ENCODE measurements at places on chromosomes 2 and 18.

GRCh38 chr2:1729242-1729641 lies 15.1 kb downstream of the PXDN start:
- DNase-seq: no peak

DNA sequence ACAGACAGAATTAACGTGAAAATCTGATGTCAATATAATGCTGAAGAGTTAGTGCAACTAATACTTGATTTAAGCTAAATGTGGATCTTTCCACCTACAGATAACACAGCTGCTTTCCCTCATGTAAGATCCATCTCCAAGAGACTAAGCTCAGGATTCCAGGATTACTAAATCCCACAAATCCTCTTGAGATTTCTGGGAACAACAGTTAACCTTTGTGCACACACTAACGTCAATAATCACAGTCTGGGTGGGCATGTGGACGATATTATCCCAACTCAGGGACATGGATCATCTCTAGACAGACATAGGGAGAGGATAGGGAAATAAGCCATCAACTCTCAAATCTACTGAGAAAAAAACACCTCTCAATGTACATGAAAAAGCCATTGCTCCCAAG lies 432.6 kb downstream of the SATB2 start:
- no peak for DNase-seq

DNA sequence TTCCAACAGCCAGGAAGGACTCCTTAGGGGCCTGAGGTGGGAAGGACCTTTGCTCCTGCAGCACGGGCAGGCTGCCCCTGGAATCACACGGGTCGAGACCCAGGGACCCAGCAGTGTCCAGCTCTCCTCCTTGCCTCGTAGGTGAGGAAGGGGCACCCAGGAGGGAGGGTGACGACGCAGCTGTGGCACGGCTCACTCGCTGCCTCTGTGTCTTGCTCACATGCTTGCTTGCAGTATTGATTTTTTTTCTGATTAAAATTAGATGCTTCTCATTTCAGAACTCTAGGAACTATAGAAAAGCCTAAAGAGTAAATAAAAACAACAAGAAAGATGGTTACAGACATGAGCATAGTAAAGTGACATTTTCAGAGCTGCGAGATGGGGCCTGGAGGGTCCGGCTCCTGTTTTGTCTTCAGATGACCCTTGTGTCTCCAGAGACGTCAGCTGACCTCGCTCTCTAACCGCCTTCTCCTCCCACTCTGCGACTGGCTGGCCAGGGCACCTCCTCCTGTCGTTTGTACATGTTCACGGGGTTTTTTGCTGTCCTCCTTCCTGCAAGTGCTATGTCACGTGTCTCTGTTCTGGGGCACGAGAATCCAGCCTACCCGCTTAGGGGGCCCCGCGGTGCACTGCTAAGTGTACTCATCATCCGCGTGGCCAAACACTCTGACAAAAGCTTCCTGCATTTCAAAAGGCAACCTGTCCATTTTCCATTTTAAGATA lies 65.7 kb upstream of the ZNF236 start:
- no peak for DNase-seq

DNA sequence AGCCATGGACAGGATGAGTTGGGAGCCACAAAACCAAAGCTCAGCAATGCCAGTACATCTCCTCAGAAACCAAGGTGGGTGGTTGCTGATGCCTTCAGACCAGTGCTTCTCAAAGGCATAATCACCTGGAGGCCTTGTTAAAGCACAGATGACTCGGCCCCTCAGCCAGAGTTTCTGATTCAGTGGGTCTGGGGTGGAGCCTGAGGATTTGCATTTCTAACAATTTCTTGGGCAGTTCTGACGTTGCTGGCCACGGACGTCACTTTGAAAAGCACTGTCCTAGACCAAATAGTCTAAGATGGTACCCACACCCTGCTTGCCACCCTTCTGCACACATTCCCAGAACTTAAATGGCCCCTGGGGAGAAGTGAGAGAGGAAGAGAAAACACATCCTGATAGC lies 24.1 kb upstream of the CDH2 start:
- DNase-seq: no peak

DNA sequence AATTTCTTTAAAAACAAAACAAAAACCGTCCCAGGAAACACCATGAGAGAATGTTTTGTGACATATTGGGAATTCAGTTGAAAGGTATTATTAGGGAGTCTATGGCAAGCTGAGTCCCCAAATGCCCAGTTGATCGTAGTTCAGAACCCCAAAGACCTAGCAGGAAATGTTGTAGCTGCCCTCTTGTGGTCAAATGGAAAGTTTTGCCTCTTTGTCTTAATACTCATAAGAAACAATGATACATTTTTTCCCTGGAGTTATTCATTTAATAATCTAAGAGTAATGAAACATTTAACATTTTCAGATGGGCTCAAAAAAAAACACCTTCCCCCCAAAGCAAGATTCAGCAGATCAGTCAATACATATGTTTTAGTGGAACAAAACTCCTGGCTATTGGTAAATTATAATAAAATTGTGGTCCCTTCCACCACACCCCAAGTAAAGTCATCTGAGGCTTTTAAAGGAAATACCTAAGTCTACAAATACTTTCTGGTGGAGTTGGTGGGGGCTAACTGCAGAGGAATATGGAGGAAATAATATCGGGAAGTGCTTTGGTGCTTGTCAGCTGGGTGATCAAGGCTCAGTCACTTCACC lies 37.8 kb upstream of the EFEMP1 start:
- DNase-seq: no peak

Data from cortex of kidney (tissue), 1 donor.